Activated T-helper 17 cell treated with anti-CD3 and anti-CD28 coated beads, Interleukin-2, amount 50 U/mL, for 72 hours (primary cell): ENCODE measurements at places on chromosomes 6 and 20.
A peak's percentile ranks its signal among the peaks of the same experiment; 100 is the strongest.

DNA sequence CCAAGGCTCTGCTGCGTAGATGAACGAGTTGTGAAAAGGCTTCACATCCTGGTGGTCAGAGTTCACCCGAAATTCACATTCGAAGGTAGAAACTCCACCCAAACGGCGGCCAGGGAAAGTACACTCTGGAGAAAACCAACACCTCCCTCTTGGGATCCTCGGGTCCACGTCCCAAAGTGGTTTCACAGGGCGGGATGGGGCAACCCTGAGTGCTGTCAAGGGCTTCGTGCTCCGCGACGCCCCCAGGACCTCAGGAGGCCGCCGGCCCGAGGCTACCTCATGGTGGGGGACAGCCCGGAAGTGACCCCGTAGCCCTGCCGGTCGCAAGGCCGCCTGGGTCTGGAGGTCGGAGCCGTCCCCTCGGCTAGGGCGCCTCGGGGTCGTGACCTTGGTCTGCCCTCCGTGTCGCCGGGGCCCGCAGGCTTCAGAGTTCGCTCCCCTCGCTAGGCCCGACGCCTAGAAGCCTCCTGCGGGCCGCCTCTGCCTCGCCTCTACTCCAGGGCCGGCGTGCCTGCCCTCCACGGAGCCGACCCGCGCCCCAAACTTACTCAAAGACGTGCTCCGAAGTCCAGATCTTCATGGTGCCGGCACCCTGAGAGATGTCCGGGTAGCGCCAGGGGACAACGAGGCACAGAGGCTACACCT lies at the start of gene PRELID3B:
Gene PRELID3B, minus strand, starts transcription at position 636 of the 645 bp plus-strand sequence. Its CDS starts 56 bp downstream, at position 580.
- peak; percentile 40 for ATAC-seq

- ATAC-seq, result no peak
Measured at GRCh38 chr6:143821359-143821758, 21.8 kb upstream of the LTV1 start.

- no peak for ATAC-seq
Measured at GRCh38 chr6:151056230-151056907, 183.4 kb upstream of the AKAP12 start.

- no peak for ATAC-seq
Measured at GRCh38 chr6:9412951-9413559, 977.7 kb upstream of the SLC35B3 start.

GRCh38 chr6:43097502-43097901 lies 21.4 kb downstream of the PTK7 start:
- no peak for ATAC-seq

DNA sequence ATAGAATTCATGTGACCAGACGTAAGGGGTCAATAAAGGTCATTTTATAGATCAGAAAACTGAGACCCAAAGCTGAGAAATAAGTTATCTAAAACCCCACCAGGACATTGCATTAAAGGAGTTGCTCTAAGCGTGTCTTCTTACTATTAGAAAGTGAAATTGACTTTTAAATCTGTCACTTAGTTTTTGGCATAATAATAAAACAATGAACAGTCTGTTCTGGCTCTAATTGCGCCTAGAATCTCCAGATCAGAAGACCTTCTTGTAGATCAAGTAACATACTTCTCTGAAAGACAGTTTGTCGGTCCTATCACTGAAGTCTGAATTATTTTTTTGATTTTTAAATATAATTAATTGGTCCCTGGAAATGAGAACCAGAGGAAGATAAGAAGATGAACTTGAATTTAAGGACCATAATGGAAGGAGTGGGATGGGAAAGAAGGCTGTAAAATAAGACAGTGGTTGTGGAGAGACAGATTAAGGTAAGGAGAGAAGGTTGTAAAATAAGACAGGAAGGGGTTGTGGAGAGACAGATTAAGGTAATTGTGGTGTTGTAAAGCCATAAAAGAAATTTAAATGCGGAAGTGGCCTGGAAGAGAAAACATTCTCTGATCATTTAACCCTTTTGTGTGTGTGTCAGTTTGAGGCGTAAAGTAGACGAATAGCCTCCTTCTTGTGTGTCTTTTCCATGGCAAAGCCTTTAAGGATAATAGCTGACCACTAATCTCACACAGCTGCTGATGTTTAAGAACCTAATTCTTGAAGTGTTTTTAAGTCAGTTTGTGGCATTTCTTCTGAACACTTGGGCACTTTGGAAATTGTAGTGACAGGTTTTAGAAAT lies 20.1 kb downstream of the TOP1 start:
- ATAC-seq, result peak; percentile 14

GRCh38 chr6:25034431-25034921 lies 98.7 kb upstream of the RIPOR2 start:
- no peak for ATAC-seq

DNA sequence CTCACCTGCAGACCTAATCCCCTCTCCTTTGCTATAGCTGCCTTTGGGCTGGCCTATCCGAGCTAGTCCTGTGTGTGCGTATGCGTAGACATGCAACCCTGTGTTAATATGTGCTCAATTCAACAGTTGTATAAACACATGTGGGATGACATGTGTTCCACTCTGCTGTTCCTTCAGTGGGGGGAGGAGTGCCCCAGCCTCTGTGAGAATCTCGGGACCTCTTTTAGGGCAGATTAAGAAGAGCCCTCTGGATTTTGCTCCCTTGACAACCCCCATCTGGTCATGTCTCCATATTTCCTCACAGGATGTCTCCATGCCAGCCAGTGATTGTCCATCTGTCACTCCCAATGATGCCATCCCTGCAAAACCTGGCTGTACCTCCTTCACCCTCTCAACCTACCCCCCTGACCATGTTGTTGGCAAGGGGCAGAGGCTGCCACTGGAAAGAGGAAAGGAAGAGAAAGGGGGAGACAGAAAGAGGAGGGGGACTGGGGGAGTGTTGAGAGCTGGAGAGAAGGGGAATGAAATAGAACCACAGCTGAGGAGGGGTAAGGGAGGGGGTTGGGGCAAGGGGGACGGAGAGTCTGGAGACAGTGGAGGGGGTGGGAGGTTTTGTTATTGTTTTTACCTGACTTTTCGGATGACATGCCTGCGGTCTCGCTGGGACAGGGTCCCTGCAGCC lies 417 bp downstream of the PRRT1 start:
- no peak for ATAC-seq

DNA sequence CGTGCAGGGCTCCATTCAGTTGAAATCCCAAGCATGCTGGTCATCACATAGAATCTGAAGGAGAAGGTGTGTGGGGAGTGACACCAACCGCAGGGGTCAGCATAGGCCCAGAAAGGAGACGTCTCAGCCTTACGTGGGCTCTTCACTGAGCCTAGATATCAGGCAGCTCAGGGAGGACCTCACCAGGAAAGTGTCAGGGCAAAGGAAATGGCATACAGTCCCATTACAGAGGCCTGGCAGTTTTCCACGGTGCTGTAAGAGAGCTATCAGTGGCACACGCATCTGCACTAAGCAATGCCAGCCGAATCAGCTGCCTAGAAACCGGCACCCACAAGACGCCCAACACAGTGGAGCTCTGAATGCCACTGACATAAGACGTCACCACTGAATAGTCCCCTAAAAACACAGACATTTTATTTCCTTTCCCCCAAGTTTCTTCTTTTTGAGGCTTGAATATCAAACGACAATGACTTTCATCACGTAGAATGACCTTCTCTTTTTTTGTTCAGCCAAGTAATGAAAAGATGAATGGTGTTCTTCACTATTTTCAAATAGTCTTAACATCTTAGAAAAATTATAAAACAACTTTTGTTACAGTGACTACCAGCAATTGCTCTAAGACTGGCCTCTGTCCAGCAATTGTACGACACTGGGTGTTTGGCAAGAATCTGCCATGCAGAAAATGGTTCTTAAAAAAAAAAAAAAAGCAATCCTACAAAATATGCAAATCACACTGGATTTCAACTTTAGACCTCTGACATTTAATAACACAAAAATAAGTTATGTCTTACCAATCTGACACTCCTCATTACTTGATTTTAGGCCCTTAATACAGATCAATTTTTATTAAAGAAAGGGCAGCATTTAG lies 88.9 kb upstream of the FOXQ1 start:
- no peak for ATAC-seq

- no peak for ATAC-seq
Measured at GRCh38 chr6:95318137-95318536, 259.2 kb upstream of the MANEA start.

DNA sequence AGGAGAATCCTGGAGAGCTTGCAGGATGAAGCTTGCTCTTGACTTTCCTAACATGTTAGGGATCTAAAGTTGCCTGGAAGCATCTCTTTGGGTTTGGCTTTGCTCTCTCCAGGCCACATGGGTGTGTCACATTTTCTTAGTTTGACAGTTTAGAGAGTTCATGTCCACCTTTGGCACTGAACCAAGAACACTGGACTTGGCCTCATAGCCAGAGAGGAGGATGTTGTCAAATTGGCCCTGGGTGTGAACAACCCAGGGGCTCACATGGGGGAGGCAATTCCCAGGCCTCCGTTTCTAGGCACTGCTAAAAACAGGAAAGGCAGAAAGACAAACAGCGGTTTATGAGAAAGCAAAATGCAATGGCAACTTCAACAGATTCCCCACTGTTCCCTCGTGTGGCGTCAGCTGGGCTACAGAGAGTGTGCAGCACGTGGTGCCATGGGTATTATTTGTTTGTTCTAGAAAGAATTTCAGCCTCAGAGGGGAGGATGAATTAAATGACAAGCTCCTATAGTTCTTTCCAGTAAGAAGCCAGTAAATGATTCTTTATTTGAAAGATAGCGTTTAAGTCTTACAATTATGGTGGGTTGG lies 93.9 kb downstream of the CLIC5 start:
- no peak for ATAC-seq

- ATAC-seq, result peak; percentile 89
Measured at GRCh38 chr6:4155848-4156466, 20.6 kb upstream of the ECI2 start.

DNA sequence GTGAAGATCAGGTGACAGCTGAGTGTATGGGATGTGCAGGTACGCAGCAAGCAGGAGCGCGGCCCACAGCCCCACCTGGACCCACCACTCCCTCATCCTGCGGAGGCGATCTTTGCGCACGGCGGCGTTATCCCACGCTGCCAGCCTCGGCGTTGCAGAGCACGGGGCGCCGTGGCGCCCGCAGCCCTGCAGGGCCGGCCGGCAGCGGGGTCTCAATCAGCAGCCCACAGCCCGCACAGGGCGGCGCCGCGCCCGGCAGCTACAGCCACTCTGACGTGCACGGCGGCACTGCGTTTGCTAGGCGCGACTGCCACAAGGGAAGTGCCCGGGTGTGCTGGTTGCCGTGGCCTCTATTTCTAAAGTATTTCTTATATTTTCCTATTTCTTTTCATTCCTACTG lies 46.9 kb downstream of the LAMA2 start:
- ATAC-seq, result no peak

DNA sequence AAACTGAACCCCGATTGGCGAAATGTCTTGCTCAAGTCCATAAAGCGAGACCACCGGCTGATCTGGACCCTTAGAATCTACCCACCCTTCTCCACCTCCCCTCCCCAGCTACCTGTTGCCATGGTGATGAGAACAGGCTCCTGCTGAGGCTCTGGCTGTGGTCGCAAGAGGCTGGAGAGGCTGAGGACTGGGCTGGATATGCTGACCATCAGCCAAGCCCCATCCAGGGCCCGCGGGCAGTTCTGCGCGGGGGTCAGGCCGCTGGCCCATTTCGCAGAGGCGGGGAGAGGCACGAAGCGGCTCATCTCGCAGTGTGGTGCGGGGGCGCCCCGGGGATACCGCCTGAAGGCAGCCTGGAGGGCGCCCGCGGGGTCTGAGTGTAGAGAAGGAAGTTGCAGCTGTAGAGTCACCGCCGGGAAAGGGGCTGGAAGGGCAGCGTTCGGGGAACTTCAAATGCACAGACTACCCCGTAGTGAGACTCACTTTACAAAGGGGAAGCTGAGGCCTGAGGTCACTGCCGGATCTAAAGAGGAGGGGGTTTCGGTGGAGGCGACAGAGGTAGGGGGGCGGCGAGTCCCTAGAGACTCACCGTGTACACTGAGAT lies 671 bp downstream of the TAPBP start:
- ATAC-seq, result peak; percentile 28

DNA sequence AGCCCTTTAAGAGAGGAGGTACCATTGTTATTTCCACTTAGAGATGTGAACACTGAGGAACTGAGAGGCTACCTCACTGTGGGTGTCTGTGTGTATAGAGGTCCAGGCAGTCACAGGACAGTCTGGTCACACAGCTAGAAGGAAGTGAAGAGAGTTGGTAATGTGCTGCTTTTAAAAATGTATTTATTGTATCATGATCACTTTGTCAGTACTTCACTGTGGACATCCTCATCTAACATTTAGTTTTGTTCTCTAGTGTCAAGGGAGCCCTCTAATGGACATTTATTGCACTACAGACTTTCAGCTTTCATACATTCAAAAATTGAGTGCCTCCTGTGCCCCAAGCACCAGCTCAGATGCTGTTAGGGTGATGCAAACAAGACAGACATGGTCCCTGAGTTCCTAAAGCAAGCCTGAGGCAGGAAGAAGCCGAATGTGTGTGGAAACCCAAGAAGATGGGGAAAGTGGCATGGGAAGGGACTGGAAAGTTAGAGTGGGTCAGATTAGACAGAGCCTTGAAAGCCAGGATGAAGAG lies 123.0 kb downstream of the SLC16A10 start:
- peak; percentile 60 for ATAC-seq

GRCh38 chr20:23356203-23356602 lies 5.6 kb downstream of the NXT1 start:
- no peak for ATAC-seq

- ATAC-seq, result peak; percentile 80
Measured at GRCh38 chr6:31356946-31357466, at the start of gene HLA-B. Gene HLA-B, minus strand, starts transcription at chr6:31357179. Its CDS starts 21 bp downstream, at chr6:31357158.

GRCh38 chr6:135826236-135826804 lies 25.2 kb upstream of the PDE7B start:
- ATAC-seq, result no peak

GRCh38 chr20:19812696-19813095 lies 54.6 kb downstream of the RIN2 start:
- ATAC-seq, result no peak

DNA sequence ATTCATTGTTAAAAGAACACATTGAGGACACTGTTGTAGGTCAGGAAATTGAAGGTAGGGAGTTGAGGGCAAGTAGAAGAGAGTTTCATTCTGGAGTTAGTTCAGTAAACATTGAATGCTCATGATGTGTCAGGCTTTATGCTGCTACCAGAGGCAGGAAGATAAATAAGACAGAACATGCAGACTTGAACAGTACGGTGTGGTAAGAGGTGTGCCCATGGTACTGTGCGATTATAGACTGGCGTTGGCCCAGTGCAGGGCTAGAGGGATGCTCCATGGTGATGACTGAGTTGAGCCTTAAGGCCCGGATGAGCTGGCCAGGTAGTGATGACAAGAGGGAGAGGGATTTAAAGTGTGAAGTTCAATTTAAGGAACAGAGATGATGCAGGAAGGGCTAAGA lies 50.8 kb downstream of the CARMIL1 start:
- ATAC-seq, result no peak

DNA sequence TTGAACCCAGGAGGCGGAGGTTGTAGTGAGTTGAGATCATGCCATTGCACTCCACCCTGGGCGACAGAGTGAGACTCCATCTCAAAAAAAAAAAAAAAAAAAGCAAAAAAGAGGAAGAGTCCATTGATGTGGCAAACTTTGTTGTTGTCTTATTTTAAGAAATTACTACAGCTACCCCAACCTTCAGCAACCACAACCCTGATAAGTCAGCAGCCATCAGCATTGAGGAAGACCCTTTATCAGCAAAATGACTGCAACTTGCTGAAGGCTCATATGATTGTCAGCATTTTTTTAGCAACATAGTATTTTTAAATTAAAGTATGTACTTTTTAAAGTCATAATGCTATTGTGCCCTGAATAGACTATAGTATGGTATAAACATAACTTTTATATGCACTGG lies 48.8 kb downstream of the ZFP64 start:
- ATAC-seq, result no peak

GRCh38 chr6:124868481-124868880 lies 93.8 kb upstream of the RNF217 start:
- ATAC-seq, result no peak
